ENCODE measurements at places on chromosomes 7 and 10.
A peak's percentile ranks its signal among the peaks of the same experiment; 100 is the strongest.

GRCh38 chr7:41584746-41585145 lies 118.1 kb downstream of the INHBA start:
- no peak for DNase-seq

GRCh38 chr10:17010363-17011145 lies 119.1 kb downstream of the CUBN start:
- no peak for DNase-seq

DNA sequence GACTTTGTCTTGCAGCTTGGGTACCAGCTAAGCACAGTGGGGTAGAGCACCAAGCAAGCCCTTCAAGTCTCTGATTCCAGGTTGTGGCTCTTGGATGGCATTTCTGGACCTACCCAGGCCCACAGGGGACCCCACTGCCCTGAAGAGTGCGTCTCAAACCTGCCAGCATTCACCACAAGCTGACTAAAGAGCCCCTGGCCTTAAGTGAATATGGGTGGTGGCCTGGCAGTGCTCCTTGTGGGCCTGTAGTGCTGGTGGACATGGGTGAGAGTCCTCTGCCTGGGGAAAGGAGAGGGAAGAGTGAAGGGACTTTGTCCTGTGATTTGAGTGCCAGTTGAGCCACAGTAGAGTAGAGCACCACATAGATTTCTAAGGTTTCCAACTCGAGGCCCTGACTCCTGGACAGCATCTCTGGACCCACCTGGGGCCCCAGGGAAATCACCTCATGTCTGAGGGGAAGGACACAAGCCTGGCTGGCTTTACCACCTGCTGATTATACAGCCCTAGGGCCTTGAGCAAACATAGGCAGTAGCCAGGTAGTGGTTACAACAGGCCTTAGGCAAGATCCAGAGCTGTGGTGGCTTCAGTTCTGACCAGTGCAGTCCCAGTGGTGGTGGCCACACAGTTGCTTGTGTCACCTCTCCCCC lies 23.7 kb downstream of the GSDME start:
- no peak for DNase-seq

DNA sequence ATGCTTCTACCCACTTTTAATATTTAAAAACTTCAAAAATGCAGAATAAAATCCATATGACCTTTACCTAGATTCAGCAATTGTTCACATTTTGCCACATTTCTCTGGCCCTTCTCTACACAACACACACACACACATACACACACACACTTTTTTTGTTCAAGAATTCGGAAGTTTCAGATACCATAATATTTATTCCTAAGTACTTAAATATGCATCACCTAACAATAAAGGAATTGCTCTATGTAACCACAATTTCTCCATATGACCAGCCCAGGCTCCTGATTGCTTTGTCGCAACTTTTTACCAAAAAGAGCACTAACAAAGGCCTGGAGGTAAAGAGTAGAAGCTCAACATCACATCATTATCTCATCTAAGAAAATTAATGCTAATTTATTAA lies 106.6 kb downstream of the FAS start:
- peak; percentile 23 for DNase-seq

GRCh38 chr7:131903315-131903714 lies 346.9 kb upstream of the PODXL start:
- DNase-seq: no peak

GRCh38 chr7:15801551-15801950 lies 115.1 kb upstream of the MEOX2 start:
- DNase-seq: no peak

- no peak for DNase-seq
Observed at GRCh38 chr10:11772575-11773288, 30.6 kb downstream of the ECHDC3 start.

DNA sequence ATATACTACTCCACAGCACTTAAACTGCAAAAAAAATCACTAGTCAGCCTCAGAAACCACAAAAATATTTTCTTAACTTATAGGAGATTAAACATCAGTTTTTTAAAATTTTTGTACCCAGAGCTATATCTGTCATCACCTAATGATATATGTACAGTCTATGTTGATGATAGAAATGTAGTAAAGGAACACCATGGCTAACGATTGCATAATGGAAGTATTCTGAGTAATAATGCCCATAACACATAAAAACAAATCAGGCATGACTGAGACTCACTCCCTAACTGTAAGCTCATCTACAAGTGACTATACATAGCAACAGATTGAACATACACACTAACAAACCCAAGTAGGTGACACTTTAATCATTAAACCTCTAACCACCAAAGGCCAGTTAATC lies 51.3 kb downstream of the TSPAN12 start:
- no peak for DNase-seq

- DNase-seq: no peak
Observed at GRCh38 chr10:121503587-121504051, 94.6 kb downstream of the FGFR2 start.

DNA sequence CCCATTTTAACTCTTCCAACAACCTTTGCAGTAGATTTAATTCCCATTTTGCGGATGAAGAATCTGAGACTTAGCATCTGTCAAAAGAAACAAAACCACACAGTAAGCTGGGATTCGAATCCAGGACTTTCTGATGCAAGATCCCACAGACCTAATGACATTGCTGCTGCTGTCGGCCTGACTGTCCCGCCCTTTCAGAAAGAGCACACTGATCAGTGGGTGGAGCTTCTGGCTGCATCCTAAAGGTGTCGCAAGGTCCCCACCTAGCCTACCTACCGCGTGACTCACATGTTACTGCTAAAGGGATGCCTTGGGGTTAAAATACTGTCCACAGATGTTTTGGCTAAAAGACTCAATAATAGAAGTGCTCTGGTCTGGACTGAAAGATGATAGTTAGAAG lies 134.7 kb downstream of the EMX2 start:
- DNase-seq: no peak

DNA sequence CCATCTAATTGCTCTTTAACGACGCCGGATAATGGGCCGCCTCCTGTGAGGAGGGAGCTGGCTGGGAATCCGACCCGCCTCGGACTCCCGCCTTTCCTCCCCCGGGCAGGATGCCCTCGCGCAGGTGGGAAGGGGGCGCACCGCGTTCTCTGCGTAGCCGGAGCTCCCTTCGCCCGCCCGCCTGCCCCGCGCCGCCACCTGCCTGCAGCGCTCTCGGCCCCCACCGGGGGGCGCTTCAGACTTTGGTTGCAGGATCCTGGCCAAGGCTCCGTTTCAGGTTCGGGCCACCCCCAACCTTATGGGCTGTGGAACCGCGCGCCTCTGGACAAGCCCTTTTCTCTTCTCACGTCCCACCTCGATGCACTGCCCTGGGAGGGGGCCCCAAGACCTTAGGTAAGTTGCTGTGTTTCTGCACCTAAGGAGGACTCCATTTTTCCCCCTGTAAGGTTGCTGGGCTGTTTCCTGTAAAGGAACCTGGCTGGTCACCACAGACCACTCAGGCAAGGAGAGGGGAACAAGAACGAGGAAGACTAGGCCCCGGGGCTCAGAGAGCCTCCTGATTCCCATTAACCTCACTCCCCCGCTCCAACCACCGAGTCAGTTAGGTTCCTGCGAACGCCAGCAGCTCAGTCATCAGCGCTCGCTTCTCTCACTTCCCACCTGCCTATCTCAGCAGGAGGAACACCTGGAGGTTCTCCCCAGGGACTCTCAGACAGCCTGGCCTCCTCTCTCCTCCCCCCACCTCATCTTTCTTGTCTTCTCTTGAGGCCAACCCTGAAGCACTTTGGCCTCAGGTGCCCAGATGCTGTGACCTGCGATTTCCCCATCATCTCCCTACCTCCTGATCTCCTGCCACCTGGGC lies 11.3 kb upstream of the KAZALD1 start:
- DNase-seq: peak; percentile 96

DNA sequence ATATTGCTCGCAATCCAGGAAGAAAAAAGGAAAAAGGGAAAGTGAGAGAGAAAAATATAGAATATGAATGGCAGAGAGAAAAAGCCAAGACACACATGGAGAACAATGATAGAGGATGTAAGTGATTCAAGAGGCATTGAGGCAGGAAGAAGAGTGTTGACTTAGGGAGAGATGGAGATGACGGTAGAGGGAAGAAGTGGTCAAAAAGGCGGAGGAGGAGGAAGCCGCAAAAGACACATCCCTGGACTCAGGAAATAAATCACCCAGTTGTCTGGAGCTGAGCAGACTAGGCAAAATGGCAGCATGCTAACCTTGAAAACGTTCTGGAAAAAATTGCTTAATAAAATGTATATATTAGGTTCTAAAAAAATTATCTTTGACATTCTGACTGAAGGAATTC lies 17.7 kb upstream of the GPR37 start:
- DNase-seq: no peak

DNA sequence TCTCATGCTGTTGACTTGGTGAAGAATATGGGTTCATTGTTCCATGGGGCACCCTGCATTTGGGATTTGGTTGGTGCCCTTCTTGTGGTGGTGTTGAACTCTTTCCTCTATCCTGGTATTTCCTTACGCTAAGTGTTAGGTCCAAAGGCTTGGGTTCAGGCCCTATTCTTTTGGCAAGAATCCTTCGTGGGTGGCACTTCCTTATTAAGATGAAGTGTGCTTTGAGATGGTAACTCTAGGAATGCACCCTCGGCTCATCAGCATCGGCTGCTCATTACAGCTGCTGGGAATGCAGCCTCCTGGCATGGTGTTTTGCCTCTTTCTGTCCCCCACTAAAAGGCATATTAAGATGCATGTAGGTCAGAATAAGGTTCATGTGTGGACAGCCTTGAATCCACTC lies 380.7 kb downstream of the RPS24 start:
- no peak for DNase-seq

- no peak for DNase-seq
Observed at GRCh38 chr7:155529845-155530244, 16.5 kb downstream of the CNPY1 start.

DNA sequence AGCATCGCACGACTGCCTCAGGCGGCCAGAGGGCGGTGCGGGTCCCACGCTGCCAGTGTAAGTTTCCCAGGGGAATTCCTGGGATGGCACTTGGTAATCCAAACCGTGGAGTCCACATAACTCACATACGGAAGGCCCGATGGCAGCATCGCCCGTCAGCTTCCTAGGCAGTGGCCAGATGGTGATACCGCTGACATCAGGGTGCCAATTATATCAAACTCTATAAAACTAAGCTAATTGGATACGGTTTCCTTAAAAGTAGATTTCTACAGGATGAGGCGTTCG lies 189.8 kb downstream of the CELF2 start:
- DNase-seq: no peak
